ENCODE measurements at places on chromosomes 13 and 19.

GRCh38 chr19:27750391-27751043 lies 1462.4 kb downstream of the UQCRFS1 start:
- no peak for DNase-seq

DNA sequence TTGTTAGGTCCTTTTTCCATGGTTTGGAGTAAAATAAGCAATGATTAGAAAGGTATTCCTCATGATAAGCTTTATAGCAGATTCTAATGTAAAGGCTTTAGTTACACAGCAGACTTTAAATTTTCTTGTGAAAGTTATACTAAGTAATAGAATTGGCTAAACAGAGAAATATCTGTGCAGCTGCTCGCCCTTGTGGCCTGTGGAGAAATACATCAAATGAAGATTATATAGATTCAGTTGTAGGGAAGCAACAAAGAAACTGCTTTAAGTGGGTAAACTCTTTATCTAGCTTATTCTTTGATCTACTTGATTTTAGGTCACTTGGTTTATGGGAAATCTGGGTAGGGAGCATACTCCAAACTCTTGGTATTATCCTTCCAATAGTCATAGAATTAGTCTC lies 1269.7 kb upstream of the SPRY2 start:
- no peak for DNase-seq

DNA sequence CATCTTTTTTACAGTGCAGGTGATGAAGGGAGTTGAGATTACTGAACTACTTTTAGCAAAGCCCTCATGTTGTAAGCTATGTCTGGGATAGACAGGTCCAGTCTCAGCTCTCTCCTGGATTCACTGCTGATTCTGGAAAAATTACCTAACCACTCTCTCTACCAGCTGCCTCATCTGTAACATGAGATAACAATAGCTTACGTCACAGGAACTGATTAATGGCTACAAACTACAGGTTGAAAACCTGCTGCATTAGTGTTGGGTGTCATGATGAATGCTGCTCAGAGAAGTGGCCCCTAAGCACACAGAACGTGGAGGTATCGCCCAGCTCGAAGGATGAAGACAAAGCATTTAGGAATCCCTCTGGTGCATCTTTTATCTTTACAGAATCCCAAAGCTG lies 277.8 kb downstream of the ABCC4 start:
- DNase-seq: no peak

DNA sequence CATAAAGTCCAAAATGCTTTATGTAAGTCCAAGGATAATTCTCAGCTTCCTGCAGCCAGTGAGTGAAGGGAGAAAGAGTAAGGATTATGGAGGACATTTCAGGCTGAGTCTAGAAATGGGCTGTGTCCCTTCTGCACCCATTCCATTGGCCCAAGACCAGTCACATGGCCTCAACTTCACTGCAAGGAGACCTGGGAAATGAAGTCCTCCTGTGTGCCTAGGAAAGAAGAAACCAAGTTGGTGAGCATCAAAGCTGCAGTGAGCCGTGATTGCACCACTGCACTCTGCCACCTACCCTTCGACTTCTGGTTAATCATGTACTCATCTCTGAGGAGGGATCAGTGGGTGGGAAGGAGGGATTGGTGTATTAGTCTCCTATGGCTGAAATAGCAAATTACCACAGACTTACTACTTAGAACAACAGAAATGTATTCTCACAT lies 3.6 kb upstream of the CD37 start:
- peak; percentile 41 for DNase-seq

All from stimulated activated CD4-positive, alpha-beta T cell treated with anti-CD3 and anti-CD28 coated beads, Interleukin-2, amount 100 ng/mL, for 48 hours (primary cell).